ENCODE measurements at places on chromosomes 2 and 18.

GRCh38 chr2:120683081-120683480 is 52.6 kb upstream of the GLI2 start:
- DNase-seq: no peak

GRCh38 chr2:234932591-234933168 is 19.1 kb upstream of the SH3BP4 start:
- DNase-seq: no peak

GRCh38 chr2:34991508-34992274 is 1363.9 kb upstream of the CRIM1 start:
- DNase-seq: no peak

DNA sequence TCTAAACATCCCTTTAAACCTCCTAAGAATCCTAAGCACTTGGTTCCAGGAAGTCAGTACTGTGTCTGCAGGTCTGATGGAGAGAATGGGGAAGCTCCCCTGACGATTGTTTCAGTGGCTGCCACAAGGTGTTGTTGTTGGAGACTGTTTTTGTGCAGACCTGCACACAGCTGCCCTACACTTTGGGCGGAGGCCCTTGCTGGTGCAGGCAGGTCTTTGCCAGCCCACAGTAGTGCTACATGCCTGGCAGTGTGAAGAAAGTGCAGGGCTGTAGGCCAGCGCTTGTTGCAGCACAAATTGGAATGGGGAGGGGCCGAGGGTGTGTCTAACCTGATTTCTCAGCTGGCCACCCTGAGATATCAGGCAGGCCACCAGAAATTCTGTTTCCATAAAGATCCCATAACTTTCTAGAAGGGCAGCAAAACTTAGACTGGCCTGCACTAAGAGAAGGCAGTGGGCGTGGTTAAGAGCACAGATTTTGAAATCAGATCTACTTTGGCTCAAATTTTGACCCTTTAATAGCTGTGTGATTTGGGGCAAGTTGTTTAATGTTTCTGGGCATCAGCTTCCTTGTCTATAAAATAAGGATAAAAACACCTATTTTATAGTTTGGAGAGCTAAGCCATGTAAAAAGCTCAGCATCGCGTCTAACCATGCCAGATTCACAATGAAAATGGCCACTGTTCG is 83.7 kb upstream of the SLC1A4 start:
- no peak for DNase-seq

DNA sequence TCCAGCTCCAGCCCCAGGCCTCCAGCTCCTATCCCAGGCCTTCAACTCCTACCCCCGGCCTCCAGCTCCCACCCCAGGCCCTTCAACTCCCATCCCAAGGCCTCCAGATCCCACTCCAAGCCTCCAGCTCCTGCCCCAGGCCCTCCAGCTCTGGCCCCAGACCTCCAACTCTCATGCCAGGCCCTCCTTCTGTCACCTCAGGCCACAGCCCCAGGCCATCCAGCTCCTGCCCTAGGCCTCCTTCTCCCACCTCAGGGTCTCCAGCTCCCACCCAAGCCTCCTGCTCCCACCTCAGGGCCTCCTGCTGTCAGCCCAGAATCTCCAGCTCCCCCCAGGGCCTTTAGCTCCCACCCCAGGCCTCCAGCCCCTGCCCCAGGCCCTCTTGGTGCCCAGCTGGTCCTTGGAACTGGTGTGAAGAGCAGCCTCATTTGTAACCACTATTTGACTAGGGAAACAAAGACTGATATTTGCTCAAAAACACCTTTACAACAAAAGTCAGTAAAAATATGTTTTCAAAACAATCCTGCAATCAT is 67.8 kb upstream of the SALL3 start:
- no peak for DNase-seq

DNA sequence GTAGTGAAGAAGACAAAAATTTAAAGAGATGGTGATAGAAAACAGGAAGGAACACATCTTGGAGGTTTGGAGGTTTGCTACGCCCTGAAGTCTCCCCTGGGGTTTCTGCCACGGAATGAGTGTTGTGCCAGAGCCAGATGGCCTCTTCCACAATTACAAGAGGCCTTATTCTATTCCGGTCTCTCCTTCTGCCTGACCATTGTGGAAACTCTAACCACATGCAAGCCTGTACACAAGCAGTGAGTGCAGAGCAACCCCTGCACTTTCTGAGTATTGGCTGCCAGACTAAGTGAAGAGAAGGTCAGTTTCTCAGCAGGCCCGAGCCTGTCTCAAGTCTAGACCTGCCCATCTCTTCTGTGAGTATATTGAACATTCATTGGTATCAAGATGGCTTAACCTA is 22.7 kb upstream of the MYO1B start:
- DNase-seq: no peak

DNA sequence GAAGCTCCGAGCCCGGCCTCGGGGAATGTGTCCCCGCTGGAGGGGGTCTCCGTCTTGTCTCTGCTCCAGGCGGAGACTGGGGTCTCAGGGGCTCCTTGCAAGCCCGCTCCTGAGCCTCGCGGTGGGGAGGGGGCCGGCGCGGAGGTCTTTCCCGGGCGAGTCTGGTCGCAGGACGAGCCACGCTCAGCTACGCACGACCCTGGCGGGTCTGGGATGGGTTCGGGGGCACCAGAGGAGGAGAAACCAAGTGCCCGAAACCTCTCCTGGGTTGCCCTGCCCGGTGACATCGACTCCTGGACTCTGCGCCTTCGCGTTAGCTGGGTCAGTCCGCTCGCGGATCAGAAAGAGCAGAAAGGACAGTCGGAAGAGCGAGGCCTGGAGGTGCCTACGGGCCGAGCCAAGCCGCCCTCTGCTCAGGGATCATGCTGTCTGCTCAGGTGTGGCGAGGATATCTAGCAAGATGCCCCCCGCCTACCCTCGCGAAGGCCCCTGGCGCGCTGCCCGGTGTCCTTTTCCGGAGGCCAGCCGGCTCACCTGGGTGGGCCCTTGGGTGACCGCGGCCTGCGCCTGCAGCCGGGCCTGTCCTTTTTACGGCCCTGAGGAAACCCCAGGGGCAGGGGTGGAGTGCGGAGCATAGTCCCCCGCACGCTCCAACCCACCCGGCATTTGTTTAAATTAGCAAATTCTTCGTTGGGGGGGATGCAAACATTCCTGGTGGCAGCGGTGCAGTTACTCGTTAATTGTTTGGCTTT is 58.7 kb downstream of the SNORC start:
- no peak for DNase-seq

DNA sequence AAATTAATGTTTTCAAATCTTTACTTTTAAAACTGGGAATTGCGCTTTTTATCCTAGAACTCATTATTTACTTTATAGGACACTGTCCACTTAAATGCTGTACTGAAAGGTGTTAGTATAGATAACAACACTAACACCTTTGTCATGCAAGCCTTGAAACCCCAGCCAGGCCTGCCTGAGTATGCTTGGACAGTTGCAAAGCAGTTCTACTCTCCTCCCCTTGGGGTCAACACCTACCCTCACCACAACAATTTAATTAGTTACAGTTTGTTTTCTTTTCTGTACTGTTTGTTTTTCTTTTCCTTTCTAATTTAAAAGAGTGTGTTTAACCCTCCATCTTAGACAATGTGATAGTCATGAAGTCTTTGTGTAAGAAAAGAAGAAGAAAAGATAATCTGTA is 18.9 kb upstream of the FAM98A start:
- DNase-seq: no peak

DNA sequence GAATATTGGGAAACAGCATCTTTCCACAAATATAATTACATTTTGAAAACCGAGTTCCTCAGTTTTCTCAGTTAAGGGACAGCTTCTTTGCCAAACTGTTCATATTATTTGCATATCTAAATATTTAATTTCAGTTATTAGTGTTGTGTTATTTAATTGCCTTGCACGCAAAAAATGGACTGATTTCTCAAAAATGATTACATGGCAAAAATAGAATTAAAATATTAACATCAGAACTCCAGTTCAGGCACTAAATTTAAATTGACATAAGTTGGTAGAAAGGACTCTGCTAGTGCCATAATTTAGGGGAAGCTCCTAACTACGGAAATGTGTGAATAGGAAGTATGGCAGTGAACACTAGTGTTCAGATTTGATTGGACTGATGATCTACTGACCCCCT is 209.6 kb downstream of the PARD3B start:
- no peak for DNase-seq

GRCh38 chr18:3607309-3608098 is 157.5 kb downstream of the TGIF1 start:
- DNase-seq: no peak

GRCh38 chr18:50630895-50631294 is 71.0 kb downstream of the MAPK4 start:
- no peak for DNase-seq

- no peak for DNase-seq
These were observed 58.1 kb downstream of the ARMC9 start for GRCh38 chr2:231256494-231256893.

DNA sequence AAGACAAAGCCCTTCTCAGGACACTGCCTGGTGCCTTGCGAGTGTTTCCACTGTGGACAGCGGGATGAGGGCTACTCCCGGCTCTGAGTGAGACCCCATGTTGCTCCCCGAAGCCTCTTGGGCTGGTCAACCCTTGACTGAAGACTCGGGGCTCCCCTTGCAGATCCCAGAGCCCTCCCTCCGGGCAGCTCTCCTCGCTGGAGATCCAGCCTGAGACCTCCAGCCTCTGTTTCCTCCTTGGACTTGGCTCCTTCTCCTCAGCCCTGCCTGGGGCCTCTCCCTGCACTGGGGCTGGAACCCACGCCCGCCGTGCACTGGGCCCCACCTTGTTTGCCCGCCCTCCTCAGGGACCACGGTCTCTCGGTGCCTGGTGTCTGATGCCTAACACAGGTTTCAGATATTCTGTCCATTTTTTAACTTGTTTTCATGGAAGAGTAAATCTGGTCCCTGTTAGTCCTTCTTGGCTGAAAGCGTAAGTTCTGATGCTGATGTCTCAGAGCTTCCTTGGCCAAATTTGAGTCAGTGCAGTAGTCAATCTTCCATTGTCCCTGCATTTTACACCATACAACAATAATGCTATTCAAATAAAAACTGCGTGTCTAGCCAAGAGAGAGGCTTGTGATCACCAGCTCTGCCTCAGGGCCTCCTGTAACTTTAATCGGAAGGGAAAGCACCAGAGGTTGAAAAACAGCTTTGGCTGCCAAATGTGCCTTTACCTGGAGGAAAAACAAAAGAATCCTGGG is 139.3 kb upstream of the CTDP1 start:
- DNase-seq: no peak

DNA sequence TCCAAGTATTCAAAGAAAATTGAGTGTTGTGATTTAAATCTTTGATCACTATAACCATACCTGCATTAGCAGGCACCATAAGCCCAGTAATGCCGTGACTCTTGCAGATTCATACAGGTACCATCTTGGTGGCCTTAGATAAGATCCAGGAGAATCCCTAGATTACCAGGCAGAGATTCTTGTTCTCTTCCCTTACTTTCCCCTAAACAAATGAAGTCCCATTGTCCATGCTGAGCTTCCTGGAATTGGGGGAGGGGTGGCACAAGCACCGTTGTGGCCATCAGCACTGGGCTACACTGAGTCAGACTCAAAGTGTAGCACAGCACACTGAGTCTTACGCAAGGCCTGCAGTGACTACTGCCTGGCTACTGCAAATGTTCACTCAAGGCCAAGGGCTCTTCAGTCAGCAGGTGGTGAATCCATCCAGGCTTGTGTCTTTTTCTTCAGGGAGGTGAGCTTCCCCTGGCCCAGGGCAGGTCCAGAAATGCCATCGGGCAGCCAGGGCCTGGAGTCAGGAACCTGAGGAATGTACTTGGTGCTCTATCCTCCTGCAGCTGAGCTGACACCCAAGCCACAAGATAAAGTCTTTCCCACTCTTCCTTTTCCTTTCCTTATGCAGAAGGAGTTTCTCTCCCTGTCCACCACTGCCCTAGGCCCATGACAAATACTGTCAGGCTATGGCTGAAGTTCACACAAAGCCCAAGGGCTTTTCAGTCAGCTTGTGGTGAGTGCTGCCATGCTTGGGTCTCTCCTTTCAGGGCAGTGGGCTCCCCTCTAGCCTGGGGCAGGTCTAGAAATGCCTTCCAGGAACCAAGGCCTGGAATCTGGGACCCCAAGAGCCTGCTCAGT is 52.6 kb downstream of the CD28 start:
- no peak for DNase-seq

DNA sequence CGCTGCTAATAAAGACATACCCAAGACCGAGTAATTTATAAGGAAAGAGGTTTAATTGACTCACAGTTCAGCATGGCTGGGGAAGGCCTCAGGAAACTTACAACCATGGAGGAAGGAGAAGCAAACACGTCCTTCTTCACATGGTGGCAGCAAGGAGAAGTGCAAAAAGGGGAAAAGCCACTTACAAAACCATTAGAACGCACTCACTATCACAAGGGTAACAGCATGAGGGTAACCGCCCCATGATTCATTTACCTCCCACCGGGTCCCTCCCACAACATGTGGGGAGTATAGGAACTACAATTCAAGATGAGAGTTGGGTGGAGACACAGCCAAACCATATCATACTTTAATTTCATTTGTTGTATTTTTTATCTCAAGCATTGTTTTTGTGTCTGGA is 67.5 kb downstream of the ATP9B start:
- no peak for DNase-seq

DNA sequence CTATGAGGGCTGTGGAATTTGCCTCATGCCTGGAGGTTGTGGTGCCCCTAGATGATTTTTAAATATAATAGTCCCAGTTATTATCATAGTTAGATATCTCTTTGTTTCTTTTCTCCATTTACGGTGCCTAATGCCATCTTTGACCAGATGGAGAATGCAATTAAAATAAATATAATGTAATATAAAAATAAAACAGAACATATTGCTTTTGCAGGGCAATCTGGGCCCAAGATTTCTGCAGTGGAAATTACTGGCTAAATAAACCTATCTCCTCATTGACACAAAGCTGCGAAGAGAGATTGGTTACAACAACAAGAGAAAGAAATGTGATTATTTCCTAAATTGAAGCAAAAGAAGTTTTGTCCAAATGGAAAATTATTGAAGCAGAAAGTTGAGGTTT is 51.8 kb downstream of the CPO start:
- DNase-seq: no peak

- DNase-seq: no peak
These were observed 190.1 kb downstream of the PTPRM start for GRCh38 chr18:7757175-7757574.

DNA sequence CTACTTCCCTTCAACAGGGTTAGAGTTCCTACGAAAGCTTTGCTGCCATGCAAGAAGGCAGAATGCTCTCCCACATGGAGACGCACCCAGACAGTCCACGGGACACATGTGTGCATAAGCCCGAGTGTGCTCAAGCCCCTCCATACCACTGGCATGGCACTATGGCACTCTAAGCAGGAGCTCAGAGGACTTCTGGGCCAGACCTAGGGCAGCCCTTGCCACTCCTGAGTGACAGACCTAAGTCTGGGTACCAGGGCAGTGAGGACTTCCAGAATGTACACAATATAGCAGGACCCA is 11.4 kb upstream of the ARID5A start:
- no peak for DNase-seq

- no peak for DNase-seq
These were observed 20.8 kb downstream of the SLC38A11 start for GRCh38 chr2:164934401-164935117.

- no peak for DNase-seq
These were observed 872 bp downstream of the DSG2 start for GRCh38 chr18:31498574-31499524.
